ENCODE measurements at places on chromosomes 6 and 20. TPM values are rescaled to one million over a fixed set of nuclear protein-coding genes. Genes with fewer than 3 reads are reported as not detected.

DNA sequence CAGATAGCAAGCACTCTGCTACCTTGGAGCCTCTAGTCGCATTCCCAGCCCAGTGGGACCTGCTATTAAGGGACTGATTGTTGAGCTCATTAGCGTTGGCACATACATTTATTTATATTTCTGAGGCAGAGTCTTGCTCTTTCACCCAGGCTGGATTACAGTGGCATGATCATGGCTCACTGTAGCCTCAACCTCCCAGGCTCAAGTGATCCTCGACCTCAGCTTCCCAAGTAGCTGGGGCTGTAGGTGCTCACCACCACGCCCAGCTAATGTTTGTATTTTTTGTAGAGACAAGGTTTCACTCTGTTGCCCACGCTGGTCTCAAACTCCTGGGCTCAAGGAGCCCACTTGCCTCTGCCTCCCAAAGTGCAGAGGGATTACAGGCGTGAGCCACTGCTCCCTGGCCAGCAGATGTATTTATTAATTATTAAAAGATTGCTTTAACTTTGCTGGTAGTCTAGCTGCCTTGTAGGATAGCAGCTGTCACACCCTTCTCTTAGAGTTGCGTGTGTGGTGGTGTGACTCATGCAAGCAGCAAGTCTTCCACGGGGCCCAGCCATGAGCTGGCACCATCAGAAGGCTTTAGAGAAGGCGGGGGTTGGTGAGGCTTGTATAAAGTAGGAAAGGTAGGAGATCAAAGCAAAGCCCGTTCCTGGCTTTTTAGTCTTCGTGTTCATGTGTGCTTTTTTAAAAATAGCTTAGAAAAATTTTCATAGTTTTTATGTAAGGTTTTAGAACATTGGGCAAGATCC is 16.5 kb downstream of the ACTR5 start:
- H3K27me3 ChIP-seq: no peaks in the 10 kb centered on the region
- peak; percentile 70 for DNase-seq
- peaks cover 5% of the 10 kb centered on the region for H3K36me3 ChIP-seq
- H3K4me1 ChIP-seq: peaks cover 2% of the 10 kb centered on the region

DNA sequence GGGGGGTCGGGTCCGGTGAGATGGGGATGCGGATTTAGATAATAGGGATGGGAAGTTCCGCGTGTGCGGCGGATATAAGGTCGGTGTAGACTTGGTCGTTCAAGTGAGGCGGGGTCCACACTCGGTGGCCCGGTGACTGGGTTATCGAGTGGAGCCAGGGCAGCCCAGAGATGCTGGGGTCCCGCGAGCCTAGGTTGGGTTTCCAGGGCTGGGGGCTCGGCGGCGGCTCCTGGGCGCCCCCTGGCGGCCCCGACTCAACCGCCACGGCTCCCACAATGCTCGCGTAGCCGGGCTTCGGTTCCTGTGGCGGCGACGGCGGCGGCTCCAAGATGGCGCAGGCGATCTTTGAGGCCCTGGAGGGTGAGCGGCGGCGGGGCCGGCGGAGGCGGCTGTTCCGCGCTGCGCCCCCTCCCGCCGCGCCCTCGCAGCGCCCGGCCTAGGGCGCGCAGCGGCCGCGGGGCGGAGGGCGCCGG is at the start of gene ZNF341:
TSS of gene ZNF341 (plus strand) at position 304 of the 473 bp plus-strand sequence. CDS start at position 330, 26 bp downstream.
- no peaks in the 10 kb centered on the region for H3K36me3 ChIP-seq
- no peaks in the 10 kb centered on the region for H3K27me3 ChIP-seq

- no peaks in the 10 kb centered on the region for H3K36me3 ChIP-seq
- no peaks in the 10 kb centered on the region for H3K27me3 ChIP-seq
- H3K4me3 ChIP-seq: no peak overlapping the region
- no peak overlapping the region for H3K27ac ChIP-seq
- DNase-seq: no peak
Measured at GRCh38 chr6:102356170-102356569, 962.7 kb downstream of the GRIK2 start.

DNA sequence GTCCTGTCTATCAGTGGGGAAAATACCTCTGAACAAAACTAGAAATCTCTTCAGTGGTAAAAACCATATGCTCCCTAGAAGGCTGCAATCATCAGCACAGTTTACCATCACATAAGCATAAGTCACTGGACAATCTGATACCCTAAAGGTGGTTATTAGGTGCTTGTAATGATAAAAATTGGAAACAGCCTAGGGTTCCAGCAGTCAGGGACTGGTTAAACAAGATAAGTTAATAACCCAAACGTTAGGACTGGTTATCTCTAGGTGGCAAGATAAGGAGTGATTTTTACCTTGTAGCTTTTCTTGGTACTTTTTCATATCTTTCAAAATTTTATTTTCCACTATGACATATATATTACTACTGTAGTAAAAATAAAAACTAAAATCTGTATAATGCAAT is 11.0 kb downstream of the ECI2 start:
- peaks cover 10% of the 10 kb centered on the region for H3K36me3 ChIP-seq
- DNase-seq: no peak
- no peaks in the 10 kb centered on the region for H3K4me1 ChIP-seq
- no peak overlapping the region for H3K27ac ChIP-seq
- no peaks in the 10 kb centered on the region for H3K27me3 ChIP-seq
- H3K4me3 ChIP-seq: no peak overlapping the region

DNA sequence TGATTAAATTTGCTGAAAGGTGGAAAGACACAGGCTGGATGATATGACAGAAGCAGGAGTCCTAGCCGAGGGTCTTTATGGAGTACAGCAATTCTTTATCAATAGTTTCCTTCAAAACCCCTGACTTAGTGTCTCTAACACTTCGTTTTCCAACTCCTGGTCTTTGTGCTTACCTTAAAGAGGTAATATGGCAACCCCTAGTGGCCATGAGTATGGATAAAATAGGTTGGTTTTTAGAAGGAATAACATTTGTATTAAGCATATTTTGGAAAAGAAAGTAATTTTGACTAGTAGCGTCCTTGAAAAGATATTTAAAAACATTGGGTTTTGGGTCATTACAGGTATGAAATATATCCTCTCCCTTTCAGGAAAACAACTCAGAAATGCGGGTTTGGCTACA is 51.9 kb downstream of the VGLL2 start:
- no peak overlapping the region for H3K27ac ChIP-seq
- H3K4me1 ChIP-seq: no peaks in the 10 kb centered on the region
- H3K36me3 ChIP-seq: no peaks in the 10 kb centered on the region
- no peak overlapping the region for H3K4me3 ChIP-seq

- no peaks in the 10 kb centered on the region for H3K27me3 ChIP-seq
- H3K36me3 ChIP-seq: no peaks in the 10 kb centered on the region
- no peaks in the 10 kb centered on the region for H3K4me1 ChIP-seq
- no peak overlapping the region for H3K27ac ChIP-seq
- DNase-seq: no peak
- no peak overlapping the region for H3K4me3 ChIP-seq
Measured at GRCh38 chr6:44166591-44167184, 8.1 kb downstream of the CAPN11 start.

DNA sequence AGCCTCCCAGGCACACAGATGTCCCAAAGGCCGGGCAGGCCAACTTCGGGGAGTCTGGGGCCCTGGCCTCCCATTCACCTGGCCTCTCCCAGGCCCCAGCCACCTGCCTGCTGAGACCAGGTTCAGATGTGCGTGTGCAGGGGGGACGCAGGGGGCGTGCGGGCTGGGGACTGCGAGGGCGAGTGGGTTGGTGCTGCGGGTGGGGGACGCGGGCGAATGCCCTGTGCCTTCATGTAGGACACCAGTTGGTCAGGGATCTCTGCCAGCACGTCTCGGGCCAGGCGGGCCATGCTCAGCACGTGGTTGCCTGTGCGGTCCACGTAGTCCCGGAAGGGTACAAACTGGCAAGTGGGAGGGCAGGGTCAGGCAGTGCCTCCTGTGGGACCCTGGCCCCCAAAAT is 44.5 kb downstream of the RAB44 start:
- H3K27ac ChIP-seq: no peak overlapping the region
- no peak for DNase-seq
- no peaks in the 10 kb centered on the region for H3K36me3 ChIP-seq
- H3K4me3 ChIP-seq: no peak overlapping the region

GRCh38 chr6:79269877-79270276 is 35.4 kb upstream of the HMGN3 start:
- no peak overlapping the region for H3K4me3 ChIP-seq
- H3K4me1 ChIP-seq: peaks cover 2% of the 10 kb centered on the region
- H3K27ac ChIP-seq: no peak overlapping the region
- DNase-seq: no peak
- H3K36me3 ChIP-seq: no peaks in the 10 kb centered on the region
- no peaks in the 10 kb centered on the region for H3K27me3 ChIP-seq

The MACROD2 gene
- 11.2 TPM for total RNA-seq
